ENCODE measurements at places on chromosomes 6 and 20.

DNA sequence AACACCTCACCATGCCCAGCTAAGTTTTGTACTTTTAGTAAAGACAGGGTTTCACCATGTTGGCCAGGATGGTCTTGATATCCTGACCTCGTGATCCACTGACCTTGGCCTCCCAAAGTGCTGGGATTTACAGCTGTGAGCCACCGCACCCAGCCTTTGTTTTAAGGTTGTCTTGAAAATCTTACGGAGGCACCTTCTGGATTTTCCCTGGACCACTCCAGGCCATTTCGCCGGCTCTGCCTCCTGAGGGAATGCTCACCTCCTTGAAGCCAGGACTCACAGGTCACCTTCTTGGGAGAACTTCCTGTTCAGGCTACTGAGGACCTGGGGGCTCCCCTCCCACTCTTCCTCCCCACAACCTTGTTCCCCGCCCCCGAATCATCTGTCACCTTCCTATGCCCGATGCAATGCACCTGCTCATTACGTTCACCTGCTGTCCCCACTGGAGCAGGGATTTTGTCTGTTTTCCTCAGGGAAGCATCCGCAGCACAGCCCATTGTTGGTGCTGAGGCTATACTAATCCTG, 19.4 kb upstream of the RAET1L start:
- DNase-seq, result no peak

GRCh38 chr20:5024982-5025381, 23.7 kb upstream of the SLC23A2 start:
- DNase-seq, result no peak

DNA sequence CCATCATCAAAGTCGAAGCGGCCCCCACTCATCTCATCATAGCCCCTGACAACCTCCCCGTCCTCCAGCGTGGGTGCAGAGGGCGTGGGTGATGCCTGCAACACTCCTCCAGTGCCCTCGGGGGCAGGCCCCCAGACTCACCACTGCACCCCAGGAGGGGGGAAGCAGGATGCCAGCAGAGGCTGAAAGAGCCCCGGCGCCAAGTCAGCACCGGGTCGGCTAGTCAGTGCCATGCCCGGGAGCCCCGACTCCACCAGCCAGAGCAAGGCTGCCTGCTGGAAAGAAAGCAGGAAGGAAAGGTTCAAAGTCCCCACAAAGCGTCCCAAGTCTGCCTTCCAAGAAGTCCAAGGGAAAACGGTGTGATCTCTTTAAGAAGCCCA, 324 bp downstream of the JPH2 start:
- DNase-seq, result no peak

- DNase-seq, result no peak
Measured at GRCh38 chr20:15047042-15047441, 709.6 kb upstream of the FLRT3 start.

DNA sequence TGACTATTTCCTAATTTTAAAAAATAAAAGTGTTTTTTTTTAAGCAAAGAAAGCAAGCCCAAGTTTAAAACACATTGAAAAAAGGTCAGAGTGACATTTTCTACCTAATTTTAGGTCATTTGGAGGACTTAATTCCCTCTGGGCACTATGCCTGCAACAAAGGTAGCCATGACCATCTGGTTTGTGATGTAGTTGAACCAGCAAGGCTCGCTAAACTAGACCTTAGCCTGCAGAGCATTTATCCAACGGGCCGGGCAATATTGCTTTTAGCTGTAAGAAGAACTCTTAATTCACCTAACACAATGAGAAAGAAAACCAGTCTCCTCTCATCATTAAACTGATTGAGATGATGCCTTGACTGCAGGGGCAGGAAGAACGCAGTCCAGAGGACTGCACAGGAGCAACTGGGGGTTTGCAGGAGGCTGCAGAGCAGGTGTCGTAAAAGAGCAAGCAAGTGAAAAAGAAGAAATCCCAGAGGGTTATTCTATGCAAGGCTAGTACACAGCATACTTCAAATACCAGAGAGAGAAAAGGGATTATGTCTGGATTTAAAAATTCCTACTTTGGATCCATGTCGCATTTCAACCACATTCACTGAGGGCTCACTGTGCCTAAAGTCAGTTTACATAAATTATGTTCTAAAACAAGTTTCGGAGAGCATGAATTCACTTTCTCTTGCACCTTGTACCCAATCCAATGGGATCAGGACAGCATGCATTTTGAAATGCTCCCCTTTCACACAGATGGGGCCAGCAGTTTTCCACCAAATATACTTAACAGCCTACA, 12.8 kb downstream of the TRAF3IP2 start:
- DNase-seq, result no peak

GRCh38 chr6:25013246-25013645, 77.5 kb upstream of the RIPOR2 start:
- DNase-seq, result no peak

DNA sequence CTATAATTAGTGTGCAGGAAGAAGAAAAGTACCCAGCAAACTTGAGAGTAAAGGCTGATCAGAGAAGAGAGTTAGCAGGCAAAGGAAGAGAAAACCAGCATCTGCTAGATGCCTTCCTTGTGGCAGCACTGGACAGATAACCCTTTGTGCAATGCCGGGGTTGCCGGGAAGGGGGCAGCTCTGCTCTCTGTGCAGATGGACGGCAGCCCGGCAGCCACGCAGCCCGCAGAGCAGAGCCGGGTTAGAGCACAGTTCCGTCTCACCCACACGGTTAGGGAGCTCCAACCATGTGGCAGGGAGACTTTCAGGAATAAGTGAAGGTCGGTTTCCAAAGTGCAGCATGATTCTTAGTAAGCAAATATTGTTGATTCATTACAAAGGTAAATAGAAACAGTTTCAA, 80.0 kb upstream of the RPS6KA2 start:
- DNase-seq, result peak; percentile 29

DNA sequence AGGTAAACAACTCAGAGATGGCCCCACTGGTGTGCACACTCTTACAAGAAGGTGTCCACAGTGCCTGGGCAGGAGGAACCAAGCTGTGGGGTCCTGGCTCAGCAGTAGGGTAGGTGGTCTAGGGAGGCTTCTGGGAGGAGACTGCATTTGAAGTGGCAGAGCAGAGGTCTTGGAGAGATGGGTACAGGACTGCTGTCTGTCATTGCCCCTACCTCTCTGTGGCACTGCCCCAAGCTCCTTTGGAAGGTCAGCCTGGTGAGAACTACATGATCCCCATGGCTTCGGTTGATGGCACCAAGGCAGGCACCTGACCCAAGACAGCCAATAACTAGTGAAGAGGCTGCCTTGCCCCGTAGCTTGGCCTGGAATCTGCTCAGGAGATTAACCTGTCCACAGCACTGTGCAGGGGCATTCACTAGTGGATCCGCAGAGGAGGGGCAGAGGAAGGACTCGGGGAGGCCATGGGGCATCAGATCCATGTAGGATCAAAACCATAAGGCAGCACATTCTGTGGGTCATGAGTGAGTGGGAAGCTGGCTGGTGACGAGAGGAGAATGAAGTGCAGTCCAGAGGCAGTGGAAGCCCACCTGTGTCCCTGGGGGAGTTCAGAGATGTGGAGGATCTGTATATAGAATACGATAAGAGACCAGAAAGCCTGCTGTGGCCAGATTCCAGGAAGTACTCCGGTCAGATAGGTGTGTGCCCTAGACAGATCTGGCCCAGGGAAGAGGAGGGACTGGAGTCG, 162.0 kb downstream of the GRM4 start:
- DNase-seq, result no peak

GRCh38 chr6:112439432-112439831, 92.3 kb downstream of the RFPL4B start:
- DNase-seq, result no peak

DNA sequence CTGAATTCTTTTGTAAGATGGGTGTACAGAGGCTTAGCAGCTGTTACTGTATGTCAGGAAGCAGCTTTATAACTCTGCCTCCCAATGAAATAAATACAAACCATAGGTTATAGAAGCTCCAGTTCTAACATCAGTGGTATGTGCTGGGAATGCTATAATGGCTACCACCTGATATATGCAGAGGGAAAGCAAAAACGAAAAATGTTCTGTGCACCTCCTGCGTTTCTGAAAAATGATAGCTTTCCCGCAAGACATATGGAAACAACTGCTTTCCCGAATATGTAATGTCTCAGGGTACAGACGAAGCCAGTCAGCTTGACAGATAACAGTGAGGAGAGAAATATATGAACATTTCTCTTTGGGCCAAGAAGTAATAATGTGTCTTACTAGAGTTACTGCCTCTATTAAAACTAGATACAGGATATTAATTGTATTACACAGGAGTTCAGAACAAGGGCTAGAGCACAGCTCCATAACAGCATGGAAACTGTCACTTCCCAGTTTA, 517.0 kb upstream of the NRSN1 start:
- no peak for DNase-seq

DNA sequence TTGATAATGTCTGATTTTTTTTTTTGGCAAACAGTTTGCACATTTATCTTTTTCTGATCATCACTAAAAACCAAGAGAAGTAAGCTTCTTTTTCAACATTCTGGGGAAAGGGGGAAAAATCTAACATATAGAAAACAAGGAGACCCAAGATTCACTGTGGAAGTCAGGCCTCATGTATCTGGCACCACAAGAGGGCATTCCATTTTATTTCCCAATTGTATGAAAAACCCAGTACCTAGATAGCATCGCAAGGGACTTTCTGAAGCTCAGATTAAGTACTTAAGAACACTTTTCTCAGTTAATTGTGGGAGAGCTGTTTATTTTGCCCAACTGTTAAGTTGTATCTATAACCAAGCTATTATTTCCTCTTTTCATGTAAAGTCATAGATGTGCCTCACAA, 152.9 kb downstream of the KLHL32 start:
- no peak for DNase-seq

DNA sequence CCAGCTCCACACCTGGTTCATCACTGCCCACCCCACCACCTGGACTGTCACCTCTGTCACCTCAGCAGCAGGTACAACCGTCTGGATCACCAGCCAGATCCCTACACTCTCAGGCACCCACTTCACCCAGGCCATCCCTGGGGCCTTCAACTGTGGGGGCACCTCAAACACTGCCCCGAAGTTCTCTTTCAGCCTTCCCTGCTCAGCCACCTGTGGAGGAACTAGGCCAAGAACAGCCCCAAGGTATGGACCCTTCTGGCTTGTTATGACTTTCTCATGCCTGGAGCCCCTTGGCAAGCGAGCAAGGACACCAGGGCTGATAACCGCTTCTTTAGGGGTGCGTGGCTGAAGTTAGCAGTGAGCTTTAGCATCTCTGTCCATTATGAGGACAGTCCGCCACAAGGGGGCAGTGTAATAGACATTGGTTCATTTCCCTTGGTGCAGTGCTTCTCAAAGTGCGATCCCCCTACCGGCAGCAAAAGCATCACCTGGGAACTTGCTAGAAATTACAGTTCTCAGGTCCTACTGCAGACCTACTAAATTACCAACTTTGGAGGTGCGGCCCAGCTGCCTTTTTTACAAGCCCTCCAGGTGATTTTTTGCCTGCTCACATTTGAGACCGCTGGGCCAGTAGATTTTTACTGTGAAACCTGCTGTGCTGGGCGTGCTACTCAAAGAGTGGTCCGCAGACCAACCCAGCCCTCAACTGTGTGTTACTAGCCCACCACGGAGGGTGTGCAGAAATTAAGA, 32.5 kb downstream of the PNPLA1 start:
- DNase-seq, result peak; percentile 81

GRCh38 chr6:40799296-40800140, 212.4 kb upstream of the LRFN2 start:
- DNase-seq, result no peak

GRCh38 chr20:21099751-21100577, 6.2 kb downstream of the LINC00237 start:
- DNase-seq, result no peak

- no peak for DNase-seq
Measured at GRCh38 chr6:70575899-70576495, 9.3 kb downstream of the SDHAF4 start.

- DNase-seq, result no peak
Measured at GRCh38 chr6:70764706-70765105, 97.0 kb downstream of the SMAP1 start.

DNA sequence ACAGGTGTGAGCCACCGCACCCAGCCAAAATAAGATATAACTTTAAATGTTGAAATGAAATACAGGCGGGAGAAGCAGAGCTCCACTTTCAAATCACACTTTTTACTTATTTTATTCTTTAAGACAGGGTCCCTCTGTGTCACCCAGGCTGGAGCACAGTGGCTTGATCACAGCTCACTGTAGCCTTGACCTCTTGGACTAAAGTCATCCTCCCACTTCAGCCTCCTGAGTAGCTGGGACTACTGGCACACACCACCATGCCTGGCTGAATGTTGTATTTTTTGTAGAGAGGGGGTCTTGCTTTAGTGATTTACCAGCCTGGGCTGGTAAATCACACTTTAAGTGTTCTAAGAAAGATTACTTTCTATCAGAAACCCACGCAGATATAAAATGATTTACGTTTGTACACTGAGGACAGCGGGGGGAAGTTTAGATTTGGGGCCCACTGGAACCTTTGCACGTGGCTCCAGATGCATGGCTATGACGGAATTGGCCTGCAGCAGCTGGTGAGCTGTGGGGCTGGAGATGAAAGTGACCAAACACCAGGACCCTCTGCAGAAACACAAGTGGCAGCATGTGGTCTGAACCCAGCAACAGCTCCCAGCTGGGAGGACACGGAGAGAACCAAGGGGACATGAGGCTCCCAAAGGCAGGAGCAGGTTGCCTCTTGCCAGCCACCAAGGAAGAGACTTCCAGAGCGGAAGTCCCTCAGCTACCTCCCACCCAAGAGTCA, 26.4 kb upstream of the TLDC2 start:
- no peak for DNase-seq

GRCh38 chr20:26308961-26309360, 612.3 kb upstream of the ZNF337 start:
- no peak for DNase-seq

DNA sequence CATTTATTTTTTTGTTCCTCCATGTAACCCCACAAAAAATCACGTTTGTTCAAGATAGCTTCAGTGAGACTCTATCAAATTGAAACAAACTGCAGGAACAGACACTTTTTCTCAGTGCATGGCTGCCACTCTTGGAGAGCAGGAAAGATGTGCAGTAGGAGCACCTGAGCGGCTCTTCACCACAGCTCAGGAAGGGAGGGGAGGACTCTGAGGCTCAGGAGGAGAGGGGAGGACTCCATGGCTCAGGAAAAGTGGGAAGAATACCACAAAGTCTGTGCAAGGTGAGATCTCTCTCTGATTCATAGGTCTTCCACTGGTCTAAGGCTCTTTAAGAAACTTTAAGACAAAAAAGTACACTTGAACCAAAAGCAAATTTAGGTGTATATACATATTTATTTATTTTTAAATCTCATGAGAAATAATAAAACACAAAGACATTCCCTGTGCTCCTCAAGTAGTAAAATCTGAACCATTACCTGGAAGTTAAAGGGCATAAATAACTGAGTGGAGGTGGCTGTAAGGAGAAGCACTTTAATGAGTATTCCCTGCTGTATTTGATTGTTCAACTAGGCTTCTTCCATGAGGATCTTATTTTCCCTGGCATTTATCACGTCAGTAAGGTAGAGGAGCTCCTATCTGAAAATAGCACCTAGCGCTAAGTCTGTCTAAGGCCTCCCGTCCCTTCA, 69.2 kb upstream of the CCN6 start:
- DNase-seq, result no peak

- no peak for DNase-seq
Measured at GRCh38 chr6:45445749-45446549, 68.2 kb upstream of the SUPT3H start.

GRCh38 chr20:25082498-25082873, 545 bp upstream of the VSX1 start:
- no peak for DNase-seq

- no peak for DNase-seq
Measured at GRCh38 chr6:108778421-108779186, 69.6 kb upstream of the ARMC2 start.

GRCh38 chr6:110412360-110412759, 3.0 kb downstream of the DDO start:
- DNase-seq, result no peak

- no peak for DNase-seq
Measured at GRCh38 chr6:49453221-49453620, 9.8 kb downstream of the MMUT start.

Measured in CD4-positive, CD25-positive, alpha-beta regulatory T cell (primary cell).